ENCODE measurements at places on chromosomes 16 and 17.

DNA sequence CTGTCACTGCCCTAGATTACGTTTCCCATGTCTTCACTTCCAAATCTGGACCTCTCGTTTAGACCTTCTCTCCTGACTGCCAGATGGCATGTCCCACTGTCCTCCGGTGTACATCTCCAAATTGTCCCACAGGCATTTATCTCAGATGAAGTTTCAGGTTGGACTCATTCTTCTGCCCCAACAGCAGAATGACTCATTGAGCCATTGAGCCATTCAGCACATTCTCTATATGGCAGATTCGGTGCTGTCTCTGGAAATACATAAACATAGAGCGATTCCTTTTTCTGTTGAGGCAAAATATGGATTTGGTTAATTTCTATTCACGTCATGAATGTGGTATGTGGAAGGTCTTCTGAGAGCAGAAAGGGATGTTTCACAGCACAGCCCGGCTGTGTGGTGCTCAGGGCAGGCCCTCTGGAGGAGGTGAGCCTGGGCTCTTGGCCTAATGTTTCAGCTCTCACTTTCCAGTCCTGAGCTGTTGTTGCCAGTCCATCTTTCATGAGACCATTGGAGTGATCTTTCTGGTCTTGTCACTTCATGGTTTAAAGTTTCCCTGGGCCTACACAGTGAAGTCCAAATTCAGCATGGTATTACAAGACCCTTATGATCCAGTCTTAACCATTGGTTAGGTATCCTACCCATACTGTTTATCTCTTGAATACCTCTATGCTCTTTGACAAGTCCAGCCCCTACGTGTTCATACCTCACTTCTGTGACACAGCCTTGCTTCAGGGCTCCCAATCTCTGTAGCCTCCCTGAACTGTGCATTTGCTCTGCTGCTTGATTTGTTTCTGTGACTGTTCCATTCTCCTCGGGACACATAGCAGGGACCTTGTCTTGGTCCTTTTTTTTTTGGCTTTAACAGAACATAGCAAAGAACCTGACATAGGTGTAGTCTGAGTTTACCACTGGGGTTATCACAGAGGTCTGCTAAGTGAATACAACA lies 15.9 kb downstream of the HAPSTR1 start:
- no peak for DNase-seq

- DNase-seq, result no peak
Observed at GRCh38 chr16:8943966-8944759, 19.5 kb downstream of the USP7 start.

- no peak for DNase-seq
Observed at GRCh38 chr17:47866941-47867340, 16.0 kb upstream of the SP6 start.

DNA sequence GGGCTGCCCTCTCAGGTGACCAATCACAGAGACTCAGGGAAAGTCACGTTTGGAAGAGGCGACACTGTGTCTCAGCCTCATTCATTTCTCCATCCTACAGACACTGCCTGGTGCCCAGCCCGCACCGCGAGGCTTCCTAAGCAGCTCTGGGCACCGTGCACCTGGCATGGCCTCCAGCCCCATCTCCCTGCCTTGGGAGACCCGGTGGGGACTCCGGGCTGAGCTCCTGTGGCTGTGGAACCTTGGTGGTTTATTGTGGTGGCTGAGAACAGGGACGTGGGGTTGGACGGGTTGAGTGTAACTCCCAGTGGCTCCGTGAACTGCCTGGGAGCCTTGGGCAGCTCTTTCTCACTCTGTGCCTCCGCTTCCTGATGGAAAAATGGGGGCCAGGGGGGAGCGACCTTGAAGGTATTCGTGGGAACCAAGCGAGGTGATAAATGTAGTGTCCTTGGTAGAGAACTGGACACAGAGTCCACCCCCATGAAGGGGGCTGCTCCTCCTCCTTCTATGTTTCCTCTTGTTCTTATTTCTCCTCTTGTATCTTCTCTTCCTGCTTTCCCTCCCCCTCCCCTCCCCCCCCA lies 215.4 kb downstream of the SEC14L1 start:
- DNase-seq, result no peak

DNA sequence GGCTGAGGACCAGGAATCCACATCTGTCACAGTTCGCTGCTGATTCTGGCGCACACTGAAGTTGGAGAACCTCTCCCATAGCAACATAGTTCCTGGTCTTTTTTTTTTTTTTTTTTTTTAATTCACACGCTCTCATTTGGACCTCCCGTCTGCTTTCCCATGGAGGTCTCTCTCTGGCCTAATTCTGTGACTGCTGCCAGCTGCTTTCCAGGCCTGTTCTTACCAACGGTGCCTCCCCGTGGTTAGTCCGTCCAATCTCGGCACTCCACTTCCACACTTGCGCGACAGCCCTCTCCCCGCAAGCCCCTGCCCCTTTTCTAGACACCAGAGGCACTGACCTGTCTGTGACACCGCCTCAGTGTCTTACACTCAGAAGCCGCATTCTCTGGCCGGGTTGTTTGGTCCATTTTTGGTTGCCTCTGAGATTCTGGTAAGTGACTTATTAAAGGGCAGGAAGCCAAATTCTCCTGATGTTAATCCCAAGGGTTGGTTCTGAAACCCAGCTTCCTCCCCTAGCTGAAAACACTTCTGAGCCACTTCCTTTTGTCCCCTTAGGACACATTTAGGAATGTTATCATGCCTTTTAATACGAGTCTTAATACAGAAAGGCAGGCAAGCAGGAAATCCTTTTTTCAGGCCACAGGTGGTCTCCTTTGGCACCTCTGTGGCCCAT lies 1.1 kb upstream of the AKTIP start:
- no peak for DNase-seq

DNA sequence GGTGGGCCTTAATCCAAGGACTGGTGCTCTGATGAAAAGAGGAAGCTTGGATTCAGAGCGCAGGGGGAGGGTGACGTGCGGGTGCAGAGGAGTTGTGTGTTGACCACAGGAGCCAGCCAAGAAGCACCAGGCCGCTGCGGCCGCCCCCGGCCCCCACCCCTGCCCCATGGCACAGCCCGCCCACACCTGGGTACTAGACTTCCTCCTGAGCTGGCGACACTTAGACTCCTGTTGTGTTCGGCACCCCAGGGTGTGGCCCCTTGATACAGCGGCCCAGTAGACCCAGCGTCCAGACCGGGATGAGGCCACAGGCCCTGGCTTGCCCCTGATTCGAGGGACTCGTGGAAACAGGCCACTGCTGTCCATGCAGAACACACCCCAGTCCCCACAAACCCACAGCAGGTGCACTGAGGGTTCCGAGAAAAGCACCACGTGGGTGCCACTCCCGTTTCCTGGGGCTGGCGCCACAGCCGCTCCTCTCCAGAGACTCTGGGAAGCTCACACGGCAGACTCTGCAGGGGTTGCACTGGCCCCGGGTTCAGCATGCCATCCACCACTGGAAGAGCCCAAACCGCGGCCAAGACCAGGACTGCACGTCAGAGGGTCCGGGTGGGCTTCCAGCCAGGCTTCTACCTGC lies 5.7 kb upstream of the SNAI3 start:
- no peak for DNase-seq

GRCh38 chr16:27500801-27501200 lies 48.9 kb downstream of the GTF3C1 start:
- DNase-seq, result no peak

DNA sequence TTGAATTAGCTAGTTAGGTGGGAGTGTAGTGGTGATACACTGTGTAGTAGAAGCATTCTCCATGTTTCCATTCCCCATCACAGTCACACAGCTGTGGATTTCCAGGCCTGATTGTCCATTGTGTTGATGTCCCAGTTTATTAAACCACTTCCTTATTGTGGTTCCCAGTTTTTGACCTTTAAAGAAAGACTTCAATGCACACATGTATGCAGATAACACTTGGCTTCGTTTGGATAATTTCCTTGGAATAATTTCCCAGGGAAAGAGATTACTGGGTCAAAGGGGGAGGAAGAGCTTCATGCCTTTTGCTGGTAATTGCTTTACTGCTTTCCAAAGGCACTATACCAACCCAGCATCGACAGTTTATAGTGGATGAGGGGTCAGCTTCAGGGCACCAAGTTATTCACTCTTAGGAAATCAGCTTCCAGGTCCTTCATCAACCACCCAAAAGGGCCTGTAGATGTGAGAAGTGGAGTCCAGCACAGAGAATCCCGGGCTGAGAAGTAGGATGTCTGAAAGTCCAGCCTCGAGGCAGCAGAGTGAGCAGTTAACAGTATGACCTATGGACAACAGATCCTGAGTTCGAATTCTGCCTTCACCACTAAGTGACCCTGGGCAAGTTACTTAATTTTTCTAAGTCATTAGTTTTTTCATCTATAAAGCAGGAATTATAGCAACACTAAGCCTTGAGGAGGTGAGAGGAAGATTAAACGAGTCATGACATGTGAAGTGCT lies 31.3 kb upstream of the TNS4 start:
- no peak for DNase-seq

DNA sequence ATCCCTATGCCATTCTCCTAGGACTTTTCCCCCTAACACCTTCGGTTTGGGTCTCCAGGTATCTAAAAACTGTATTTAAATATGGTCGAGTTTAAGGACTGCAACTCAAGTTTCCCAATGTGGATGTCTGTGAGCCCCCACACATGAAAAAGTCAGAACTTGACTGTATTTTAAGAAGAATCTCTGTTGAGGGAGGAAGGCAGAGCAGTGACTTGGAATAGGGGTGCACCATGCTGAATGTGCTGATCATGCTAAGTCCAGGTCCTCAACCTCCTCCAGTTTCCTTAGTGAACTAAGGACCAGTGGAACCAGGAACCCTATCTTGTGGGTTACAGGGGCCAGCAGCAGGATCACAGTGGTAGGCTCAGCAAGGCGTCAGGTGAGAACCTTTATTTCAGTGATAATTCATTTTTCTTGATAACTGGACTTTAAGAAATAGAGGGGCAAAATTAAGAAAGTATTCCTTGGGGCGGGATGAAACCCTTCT lies 19.5 kb downstream of the GRB7 start:
- DNase-seq, result no peak

DNA sequence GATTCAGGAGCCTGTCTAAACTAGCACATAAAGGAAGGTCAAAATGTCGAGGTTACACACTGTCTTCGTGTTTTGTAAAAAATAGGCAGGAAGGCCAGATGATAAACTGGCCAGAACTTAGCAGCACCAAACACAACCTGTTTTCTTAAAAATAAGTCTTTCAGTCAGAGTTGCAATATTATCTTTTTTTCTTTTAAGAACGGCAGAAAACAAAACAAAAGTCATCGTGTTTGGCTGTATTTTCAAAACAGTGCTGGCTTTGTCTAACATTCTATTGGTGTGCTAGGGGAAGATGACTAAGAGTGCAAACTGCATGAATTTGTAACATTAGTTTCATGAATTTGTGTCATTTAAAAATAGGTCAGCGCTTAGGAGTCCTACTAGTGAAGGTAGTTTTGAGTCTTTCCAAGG lies 5.3 kb downstream of the MAF start:
- no peak for DNase-seq

DNA sequence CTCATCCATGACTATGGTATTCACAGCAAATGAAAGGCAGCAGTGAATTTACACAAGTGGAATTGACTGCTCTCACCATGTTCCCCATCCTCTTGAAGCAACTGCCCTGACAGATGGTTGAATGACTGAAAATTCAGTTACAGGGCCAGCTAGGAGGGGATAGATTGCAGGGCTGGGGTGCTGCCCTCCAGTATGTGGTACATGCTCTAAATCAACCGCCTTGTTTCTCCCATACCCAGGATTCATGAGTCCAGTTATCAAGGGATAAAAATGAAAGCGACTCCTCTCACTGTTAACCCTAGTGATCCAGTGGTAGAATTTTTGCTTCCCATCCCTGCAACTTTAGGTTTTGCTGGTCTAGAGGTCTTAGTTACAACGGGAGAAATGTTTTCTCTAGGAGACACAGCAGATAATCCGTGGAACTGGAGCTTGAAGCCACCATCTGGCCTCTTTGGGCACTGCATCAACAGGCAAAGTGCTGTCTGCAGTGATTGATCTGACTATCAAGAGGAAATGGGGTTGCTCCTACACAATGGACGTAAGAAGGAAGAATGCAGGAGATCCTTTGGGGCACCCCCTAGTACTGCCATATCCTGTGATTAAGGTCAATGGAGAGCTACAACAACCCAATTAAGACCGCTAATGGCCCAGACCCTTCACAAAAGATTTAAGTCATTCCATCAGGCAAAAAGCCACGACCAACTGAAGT lies 32.0 kb downstream of the SCPEP1 start:
- no peak for DNase-seq

DNA sequence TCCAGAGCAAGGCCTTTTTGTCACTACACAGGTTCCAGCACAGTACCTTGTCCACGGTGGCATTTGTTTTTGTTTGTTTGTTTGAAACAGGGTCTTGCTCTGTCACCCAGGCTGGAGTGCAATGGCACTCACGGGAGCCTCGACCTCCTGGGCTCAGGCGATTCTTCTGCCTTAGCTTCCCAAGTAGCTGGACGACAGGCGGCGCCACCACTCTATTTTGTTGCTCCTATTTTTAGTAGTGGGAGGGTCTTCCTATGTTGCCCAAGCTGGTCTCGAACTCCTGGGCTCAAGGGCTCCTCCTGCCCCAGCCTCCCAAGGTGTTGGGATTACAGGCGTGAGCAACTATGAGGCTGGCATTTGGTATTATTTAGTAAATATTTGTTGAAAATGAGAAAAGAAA lies 10.3 kb downstream of the MRC2 start:
- no peak for DNase-seq

GRCh38 chr16:66254106-66254505 lies 112.4 kb upstream of the CDH5 start:
- DNase-seq, result no peak

GRCh38 chr17:81831957-81832607 lies 1.0 kb downstream of the MCRIP1 start:
- no peak for DNase-seq

DNA sequence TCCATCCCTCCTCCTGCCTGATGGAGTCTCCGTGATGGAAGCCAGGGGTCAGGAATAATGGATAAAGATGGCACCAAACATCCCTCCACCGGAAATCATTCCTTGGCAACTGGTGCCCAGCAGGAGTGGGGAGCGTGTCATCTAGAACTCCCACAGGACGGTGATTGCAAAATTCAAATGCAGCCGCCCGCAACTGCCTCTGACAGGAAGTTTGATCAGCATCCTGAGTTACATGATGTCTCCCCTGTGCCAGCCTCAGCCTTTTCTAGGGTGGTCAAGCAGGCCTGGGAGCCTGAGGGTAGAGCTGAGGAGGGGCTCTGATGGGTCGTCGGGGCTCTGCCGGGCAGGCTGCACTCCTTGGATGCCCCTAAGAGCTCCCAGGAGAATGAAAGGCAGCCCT lies 52.8 kb downstream of the GSG1L start:
- DNase-seq, result no peak

GRCh38 chr16:68342620-68343019 lies 31.8 kb downstream of the PRMT7 start:
- DNase-seq, result no peak

DNA sequence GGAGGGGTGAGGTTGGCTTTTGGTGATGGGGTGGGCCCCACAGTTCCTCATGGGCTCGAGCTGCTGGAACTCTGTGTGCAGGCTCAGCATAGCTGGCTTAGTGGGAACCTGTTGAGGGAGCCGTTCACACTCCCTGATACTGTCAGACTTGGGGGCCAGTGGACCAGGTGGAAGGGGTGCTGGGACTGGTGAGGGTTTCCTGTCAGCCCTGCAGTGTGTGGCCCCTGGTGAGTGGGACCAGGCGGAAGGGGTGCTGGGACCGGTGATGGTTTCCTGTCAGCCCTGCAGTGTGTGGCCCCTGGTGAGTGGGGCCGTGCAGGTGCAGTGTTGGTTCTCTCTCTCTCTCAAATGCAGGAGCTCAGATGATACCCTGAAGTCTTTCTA lies 45.1 kb upstream of the ZNF750 start:
- DNase-seq, result no peak
